Right atrium auricular region (tissue), 2 donors: ENCODE measurements at places on chromosomes 3 and 15. TPM values are rescaled to one million over a fixed set of nuclear protein-coding genes. Genes with fewer than 3 reads are reported as not detected.
A peak's percentile ranks its signal among the peaks of the same experiment; 100 is the strongest.

The CYP1A2 gene
- total RNA-seq, result not detected

The SAMD7 gene
- not detected for total RNA-seq

The CACNA2D3 gene
- 10.9 TPM for total RNA-seq

The TGM4 gene
- total RNA-seq, result not detected

The NDN gene
- total RNA-seq, result 72.2 TPM

The SMARCC1 gene
- total RNA-seq, result 19.3 TPM

The SCN11A gene
- 0.07 TPM for total RNA-seq

The MUSTN1 gene
- 43.8 TPM for total RNA-seq

The HEMK1 gene
- total RNA-seq, result 9.6 TPM

- no peak for DNase-seq
Observed at GRCh38 chr15:93068581-93069199, 20.3 kb downstream of the RGMA start.

GRCh38 chr3:58576716-58577115, 475 bp downstream of the FAM107A start:
- no peak for DNase-seq

DNA sequence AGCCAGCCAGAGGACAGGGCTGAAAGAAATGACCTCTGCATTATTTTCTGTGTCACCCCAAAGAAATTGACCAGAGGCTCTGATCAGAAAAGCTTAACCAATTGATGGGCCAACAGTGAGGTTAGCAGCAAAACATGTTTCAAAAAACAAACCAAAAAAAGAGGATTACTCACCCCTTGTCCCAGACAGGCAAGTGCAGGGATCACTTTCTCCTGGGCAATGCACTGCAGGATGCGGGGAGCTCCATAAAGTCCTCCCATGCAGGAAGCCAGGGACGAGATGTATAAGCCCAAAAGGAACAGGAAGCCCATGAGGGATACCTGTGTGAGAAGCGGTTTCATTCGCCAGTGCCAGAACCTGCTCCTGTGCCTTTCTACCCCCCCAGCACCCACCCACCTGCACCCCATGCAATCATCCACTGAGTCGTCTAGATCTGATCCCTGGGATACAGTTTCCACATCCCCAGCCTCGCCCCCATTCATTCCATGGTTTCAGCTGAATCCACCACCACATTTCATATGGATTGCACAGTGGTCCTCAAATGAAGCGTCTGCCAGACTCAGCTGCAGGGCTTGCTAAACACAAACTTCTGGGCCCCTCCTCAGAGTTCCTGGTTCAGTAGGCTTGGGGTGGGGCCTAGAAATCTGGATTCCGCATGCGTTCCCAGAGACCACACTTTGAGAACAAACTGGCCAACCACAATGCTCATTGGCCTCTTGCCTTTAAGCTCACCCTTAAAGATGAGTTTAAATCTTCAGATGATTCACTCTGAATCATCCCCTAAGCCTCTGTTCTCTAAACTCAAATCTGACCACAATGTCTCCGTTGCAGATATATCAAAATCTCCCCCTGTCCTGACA, 54.4 kb upstream of the HEG1 start:
- DNase-seq, result no peak

DNA sequence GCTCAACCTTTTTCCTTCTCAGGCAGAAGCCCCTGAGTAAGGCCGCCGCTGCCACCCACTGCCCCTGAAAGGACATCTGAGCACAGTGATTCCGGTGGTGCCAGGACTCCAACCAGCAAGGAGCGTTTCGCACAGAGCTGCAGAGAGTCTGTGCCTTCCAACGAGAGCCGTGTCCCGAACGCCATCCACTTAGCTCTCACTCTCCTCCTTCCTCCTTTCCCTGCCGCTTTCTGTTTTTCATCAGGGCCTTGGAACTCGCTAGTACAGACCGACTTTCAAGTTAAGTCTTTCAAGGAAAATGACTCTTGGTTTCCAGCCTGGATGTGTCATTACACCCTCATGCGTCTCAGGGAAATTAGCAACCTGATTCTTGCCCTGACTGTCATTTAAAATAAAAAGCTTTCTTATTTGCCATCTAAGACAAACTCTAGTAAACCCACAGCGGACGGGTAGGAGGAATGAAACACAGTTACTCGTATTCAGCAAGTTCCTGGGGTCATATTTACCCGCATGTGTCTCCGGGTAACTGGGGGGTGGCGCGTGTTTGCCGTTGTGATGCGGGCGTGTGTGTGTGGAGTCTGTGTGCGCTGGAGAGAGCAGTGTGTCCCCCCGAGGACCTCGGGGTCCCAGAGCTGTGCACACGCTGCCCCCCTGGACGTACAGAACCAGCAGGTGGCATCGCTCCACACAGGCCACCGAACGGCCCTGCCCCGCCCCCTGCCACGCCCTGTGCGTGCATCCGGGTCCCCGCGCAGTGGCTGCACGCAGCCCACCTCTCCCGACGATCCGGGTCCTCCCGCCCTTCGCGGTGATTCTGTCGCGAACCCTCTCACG, 30.4 kb upstream of the ALDH1A3 start:
- peak; percentile 50 for DNase-seq

- no peak for DNase-seq
Observed at GRCh38 chr3:42114130-42114725, 23.1 kb downstream of the TRAK1 start.

- no peak for DNase-seq
Observed at GRCh38 chr3:171559586-171559985, 99.4 kb upstream of the TNIK start.

DNA sequence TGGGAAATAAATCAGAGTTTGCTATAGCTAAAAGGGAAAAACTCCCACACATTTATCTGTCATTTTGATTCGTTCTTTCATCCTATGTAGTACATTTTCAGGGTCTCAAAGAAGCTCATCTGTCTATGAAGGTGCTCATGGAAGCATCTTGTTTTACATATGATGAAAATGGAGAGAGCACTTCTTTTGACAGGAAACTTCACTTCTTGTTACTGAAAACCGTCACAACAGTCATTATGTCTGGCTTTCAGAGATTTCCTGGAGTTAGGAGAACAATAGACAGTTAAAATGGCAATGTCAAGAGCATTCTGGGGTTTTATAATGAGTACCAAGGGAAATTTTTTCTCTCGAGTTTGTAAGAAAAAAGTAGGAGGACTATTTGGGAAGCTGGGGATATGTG, 83.3 kb downstream of the TMEM108 start:
- no peak for DNase-seq

DNA sequence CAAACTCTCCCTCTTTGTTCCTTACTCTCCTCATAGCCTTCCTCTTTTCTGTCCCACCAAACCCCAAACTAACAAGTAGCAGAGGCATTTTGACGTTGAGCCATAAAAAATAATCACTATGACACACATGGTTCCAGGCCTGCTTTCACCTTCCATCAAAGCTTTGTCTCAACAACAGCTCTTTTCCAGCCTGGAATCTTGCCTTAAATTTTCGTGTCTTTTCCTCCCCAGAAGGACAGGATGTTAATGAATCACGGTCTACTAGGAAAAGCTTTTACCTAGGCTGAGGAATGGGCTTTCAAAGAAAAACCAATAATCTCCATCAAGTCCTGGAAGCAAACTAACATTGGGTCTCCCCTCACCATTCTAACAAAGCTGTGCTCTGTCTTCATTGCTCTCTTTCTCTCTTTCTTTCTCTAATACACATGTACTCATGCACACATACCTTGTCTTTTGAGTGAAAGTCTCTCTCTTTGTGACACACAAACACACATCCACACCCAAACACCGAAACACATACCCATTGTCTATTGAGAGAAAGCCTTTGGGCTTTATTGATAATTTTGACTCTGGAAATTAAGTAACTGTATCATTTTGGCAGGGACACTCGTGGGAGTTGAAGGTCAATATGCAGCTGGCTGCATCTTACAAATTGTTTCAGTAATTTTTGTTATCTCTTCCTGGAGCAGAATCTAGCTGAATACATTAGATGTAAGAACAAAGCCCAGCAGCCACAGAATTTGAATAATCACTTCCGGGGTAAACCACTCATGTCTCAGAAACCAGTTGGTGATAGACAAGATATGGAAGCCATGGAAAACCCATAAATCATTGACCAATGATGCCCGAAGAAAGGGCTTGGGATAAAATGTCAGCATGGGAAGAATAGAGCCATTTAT, 107.4 kb upstream of the SLC4A7 start:
- no peak for DNase-seq

- DNase-seq, result no peak
Observed at GRCh38 chr3:127484601-127485388, 105.7 kb downstream of the TPRA1 start.

- no peak for DNase-seq
Observed at GRCh38 chr3:178439504-178439903, 96.7 kb upstream of the KCNMB2 start.

GRCh38 chr15:95470997-95471689, 859.4 kb upstream of the NR2F2 start:
- no peak for DNase-seq

- DNase-seq, result peak; percentile 18
Observed at GRCh38 chr3:177340243-177340830, 143.1 kb upstream of the TBL1XR1 start.

- no peak for DNase-seq
Observed at GRCh38 chr3:111542611-111543300, 759 bp downstream of the CD96 start.

DNA sequence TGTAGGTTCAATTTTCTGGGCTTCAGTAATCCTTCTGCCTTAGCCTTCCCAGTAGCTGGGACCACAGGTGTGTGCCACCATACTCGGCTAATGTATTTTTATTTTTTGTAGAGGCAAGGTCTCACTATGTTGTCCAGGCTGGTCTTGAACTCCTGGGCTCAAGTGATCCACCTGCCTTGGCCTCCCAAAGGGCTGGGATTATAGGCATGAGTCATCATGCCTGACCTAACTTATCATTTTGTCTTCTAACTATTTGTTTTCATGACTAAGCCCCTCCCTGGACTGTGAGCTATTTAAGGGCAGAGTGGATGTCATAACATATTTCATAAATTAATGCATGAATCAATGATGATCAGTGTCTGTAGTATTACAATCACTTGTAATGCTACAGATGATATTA, 56.1 kb upstream of the PIAS1 start:
- no peak for DNase-seq

- DNase-seq, result no peak
Observed at GRCh38 chr3:158792709-158793108, 9.1 kb upstream of the MFSD1 start.

- DNase-seq, result no peak
Observed at GRCh38 chr3:38757721-38758120, 58.3 kb downstream of the SCN10A start.

- DNase-seq, result no peak
Observed at GRCh38 chr3:6147883-6148282, 713.0 kb upstream of the GRM7 start.

DNA sequence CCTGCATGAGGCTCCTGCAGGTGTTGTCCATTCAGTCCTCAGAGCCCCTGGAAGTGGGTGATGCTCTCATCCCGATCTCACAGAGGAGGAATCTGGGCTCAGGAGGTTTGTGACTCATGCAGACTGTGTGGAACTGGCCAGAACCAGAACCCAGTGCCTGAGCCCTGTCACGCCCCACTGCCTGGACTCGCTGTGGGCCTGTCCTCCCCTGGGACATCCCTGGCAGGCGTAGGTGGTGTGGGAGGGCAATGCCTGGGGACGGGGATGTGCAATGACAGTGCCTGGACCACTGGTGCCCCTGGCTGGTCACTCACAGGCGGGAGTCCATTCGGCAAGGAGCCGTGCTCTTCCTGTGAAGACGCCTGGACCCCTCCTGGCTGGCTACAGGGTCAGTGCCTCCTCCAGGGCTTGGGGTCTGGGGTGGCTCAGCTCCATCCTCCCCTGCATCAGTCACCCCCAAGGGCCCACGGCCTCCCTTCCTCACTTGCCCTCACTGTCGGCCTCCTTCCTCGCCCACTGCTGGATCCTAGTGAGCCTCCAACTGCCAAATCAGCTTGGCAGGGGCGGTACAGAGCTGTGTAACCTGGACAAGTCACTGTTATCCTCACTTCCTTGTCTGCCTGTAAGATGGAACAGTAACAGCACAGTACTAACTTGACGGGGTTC, 14.9 kb downstream of the PSTPIP1 start:
- DNase-seq, result no peak

DNA sequence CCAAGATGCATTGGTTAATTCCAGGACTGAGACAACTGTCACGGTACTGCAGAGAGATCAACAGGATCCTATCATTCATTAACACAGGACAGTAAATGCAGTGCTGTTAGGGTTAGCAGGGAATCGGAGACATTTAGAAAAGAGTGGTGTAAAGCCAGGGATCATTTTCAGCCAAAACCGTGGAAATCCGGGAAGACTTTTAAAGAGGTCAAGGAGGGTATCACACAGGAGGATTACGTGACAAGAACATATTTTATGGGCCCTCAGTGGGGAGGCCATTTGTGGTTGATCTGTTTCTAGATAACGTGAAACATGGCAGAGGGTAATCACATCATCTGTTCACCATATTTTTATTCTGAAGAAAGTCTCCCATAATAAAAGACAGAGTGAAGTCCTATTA, 216.1 kb downstream of the PTPRG start:
- no peak for DNase-seq

- DNase-seq, result no peak
Observed at GRCh38 chr15:27017168-27017809, 46.3 kb downstream of the GABRG3 start.

GRCh38 chr15:79017953-79018352, 72.6 kb downstream of the RASGRF1 start:
- DNase-seq, result no peak

DNA sequence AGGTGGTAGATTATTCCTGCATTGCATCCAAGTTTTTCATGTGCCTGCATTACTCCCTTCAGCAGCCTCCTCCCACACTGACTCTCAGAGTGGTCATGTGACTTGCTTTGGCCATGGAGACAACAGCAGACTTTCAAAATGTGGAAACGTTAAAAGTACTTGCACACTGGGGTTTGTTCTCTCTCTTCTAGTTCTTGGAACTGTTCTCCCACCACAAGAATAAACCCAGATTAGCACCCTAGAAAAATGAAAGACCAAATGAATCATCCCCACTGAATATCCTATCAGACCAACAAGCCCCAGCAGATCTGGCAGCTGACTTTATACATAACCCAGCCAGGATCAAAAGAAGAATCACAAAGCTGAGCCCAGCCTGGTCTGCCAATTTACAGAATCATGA, 398.5 kb downstream of the VPS13C start:
- DNase-seq, result no peak

DNA sequence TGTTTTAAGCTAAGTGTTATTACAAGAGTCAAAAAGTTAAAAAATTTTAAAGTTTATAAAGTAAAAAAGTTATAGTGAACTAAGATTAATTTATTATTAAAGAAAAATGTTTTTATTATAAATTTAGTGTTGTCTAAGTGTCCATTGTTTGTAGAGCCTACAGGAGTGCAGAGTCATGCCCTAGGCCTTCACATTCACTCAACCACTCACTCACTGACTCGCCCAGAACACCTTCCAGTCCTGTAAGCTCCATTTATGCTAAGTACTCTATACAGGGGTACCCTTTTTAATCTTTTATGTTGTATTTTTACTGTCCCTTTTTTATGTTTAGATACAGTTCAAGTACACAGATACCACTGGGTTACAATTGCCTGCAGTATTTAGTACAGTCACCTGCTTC, 37.2 kb downstream of the EEFSEC start:
- no peak for DNase-seq
